ENCODE measurements at places on chromosomes 3 and 15.

DNA sequence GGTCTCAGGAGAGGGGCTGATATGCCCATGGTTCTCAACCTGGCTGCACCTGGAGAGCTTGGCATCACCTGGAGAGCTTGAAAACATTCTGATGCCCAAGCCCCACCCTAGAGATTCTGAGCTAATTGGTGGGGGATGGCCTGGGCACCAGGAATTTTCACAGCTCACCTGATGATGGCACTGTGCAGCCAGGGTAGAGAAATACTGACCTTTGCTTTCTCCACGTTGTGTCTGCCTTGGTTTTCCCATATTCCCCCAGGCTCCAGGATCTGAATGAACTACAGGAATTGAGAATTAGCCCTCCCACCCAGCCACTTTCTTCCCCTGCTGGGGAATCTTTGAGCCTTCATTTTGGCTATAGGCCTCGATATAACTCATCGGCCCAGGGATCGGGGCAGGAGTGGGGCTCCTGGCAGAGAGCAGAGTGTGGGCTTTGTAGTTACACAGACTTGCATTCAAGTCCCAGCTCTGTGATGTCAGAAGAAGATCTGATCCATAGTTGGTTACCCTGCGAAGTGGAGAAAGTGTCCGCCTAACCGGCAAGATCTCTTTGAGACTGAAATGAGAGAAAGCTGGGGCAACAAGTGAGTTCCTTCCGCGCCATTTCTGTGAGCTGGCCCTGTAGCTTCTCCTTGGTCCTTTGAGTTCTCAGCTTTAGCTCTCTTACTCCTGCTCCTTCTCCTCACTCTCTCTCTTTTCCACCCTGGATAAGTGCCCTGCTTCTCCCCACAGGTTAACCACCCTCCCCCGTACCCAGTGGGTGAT lies 33.1 kb upstream of the UBE2Q2 start:
- no peak for DNase-seq

GRCh38 chr3:10521772-10522441 lies 16.5 kb upstream of the ATP2B2 start:
- no peak for DNase-seq

- no peak for DNase-seq
These were observed 7.2 kb downstream of the PLXNB1 start for GRCh38 chr3:48422681-48423080.

DNA sequence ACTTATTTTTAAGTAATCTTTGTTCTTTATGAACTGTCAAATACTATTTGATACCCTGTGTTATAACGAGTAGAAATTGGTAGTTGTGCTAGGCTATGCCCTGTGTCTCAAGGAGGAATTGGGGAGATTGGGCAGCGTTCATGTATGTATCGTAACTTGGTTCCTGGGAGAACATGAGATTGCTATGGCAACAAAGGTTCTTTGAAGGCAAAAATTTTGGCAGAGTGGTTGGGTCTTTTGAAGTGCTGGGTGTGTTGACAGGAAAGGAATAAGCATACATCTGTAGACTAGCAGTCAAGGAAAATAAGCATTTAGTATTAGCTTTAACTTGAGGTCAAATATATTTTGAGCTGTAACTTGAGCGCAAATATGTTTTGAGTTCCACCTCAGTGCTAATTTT lies 45.3 kb downstream of the TCF12 start:
- no peak for DNase-seq

- DNase-seq: no peak
These were observed 158.9 kb downstream of the IGF1R start for GRCh38 chr15:98807262-98807661.

DNA sequence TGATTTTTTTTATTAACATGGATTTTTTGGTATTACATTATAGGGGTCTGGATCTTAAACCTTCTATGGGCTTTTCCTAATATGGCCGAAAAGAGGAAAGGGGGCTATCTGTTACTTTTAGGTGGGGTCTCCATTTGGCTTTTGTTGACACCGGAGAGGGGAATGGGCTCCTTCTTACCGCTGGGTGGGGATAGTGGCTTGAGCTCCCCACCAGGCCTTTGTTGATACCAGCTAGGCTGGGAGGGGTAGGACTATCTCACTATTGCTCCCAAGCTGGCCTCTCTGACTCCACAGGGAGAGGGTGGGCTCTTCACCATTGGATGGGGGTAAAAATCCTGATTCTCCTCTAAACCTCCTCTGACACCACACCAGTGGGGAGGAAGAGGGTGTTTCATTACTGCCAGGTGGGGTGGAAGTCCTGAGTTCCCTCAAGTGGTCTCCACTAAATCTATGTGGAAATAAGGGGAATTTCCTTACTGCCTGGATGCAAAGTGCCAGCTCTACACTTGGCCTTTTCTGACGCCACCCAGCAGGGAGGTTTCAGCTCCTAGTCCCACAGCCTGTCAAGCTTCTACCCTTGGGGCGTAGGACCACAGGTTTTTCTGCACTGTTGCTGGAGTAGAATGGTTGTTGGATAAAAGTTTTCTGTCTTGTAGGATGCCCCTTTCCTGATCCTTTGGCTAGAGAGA lies 572.3 kb downstream of the MAGI1 start:
- DNase-seq: no peak

GRCh38 chr15:23035964-23036566 lies 3.3 kb downstream of the TUBGCP5 start:
- no peak for DNase-seq

- DNase-seq: no peak
These were observed 678 bp downstream of the SEMA7A start for GRCh38 chr15:74432968-74433591.

DNA sequence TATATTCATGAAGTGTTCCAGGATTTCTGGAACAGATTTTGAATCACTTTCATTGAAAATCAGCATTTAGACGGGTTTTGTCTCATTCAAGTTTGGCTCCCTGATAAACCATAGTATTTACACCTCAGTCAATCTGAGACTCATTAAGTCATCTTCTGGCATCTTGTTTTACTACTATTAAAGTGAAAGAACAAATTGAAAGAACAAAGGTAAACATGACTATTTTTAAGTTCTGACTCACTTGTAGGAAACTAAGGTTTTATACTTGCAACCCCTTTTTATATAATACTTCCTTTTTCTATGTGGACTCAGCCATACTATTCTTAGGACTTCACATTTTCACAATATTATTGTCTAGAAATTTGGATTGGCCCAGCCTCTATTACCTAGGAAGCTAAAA lies 854.4 kb downstream of the SQOR start:
- DNase-seq: no peak

All from right atrium auricular region (tissue), 2 donors.